ENCODE measurements at places on chromosomes 16 and 17. TPM values are rescaled to one million over a fixed set of nuclear protein-coding genes. Genes with fewer than 3 reads are reported as not detected.

- no peak for DNase-seq
Observed at GRCh38 chr17:67053438-67054000, 9.2 kb downstream of the CACNG1 start.

DNA sequence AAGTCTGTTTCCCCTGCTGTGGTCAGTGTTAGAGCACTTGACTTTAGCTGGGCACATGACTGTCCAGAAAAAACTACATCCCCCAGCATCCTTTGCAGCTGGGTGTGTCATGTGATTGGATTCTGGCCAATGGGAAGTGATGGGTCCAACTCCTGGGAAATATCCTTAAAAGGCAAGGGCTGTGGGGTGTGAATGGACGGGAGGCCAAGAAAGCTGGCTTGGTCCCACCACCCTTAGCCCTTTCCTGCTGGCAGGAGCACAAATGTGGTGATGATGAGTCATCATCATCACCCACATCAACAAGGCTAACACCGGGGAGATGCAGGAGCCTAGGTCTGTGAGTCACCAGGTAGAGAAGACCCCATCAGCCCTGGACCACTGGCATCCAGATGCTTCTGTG lies 341.7 kb downstream of the C16orf95 start:
- DNase-seq: no peak

- no peak for DNase-seq
Observed at GRCh38 chr16:22213801-22214200, 7.7 kb downstream of the EEF2K start.

GRCh38 chr17:41324180-41325075 lies 8.9 kb upstream of the KRTAP17-1 start:
- DNase-seq: no peak

GRCh38 chr17:27540318-27541101 lies 84.3 kb downstream of the KSR1 start:
- no peak for DNase-seq

DNA sequence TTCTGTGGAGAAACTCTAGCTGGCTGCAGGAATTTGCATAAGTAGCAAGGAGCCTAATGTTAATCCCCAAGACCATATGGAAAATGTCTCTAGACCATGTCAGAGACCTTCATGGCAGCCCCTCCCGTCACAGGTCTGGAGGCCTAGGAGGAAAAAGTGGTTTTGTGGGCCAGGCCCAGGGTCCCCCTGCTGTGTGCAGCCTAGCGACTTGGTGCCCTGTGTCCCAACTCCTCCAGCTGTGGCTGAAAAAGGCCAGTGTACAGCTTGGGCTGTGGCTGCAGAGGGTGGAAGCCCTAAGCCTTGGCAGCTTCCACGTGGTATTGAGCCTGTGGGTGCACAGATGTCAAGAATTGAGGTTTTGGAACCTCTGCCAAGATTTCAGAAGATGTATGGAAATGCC lies 306.9 kb upstream of the CA10 start:
- no peak for DNase-seq

DNA sequence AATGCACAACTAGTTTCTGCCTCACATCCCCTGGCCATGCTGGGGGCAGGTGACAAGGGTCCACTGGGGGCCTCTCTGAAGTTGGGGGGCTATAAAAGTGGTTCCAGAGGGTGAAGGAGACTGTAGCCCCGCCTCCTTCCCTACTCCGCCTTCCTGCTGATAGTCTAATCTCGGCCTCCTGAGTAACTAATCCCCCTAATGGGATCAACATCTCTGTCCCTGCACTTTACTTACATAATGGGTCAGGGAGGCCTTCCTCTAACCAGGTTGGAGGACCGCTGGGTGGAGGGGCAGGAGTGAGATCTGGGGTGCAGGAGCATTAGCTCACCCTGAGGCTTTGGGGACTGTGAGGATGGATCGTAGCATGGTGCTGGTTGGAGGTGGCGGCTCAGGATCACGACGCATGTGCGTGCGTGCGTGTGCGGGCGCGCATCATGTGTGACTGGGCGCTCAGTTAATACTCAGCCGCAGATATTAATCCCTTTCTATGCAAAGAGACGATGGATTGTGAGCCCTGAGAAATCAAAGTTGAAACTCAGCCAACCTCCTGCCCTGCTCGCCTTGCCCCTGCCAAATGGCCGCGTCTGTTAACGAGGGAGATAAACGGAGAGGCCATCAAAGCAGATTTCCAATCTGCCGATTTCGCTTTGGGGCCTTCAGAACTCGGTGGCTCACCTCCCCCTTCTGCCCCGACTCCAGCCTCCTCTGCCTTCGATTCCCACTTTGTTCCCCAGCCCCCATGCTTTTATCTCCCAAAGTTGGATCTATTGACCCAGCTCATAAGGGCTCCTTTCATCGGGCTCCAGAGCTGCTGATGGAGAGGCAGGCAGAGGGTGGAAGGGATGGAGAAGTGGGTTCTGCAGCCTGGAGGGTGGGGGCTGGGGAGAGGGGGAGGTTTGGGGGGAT lies 107.3 kb downstream of the SDK2 start:
- DNase-seq: no peak

GRCh38 chr17:59848778-59849177 lies 44.0 kb downstream of the TUBD1 start:
- no peak for DNase-seq

DNA sequence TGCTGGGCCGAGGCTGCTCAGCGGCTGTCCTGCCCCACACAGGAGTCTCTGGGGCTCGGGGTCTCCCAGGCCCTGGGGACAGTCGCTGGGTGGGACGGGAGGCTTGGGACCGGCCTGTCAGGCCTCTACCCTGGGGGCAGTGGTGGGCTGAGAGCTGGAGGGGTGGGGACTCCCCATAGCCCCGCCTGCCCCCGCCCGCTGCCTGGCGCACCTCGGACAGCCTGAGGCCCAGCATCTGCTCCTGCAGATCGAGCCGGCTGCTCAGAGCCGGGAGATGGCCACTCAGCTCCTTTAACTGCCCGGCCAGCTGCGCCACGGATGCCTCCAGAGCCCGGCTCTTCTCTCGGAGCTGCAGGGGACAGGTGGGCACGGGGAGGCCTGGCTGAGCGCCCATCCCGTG lies 6.7 kb downstream of the PERCC1 start:
- DNase-seq: no peak

- DNase-seq: no peak
Observed at GRCh38 chr17:11825572-11826209, 171.6 kb downstream of the ZNF18 start.

- DNase-seq: no peak
Observed at GRCh38 chr16:82935766-82936165, 309.0 kb downstream of the CDH13 start.

- DNase-seq: no peak
Observed at GRCh38 chr16:12559714-12560113, 244.0 kb downstream of the CPPED1 start.

DNA sequence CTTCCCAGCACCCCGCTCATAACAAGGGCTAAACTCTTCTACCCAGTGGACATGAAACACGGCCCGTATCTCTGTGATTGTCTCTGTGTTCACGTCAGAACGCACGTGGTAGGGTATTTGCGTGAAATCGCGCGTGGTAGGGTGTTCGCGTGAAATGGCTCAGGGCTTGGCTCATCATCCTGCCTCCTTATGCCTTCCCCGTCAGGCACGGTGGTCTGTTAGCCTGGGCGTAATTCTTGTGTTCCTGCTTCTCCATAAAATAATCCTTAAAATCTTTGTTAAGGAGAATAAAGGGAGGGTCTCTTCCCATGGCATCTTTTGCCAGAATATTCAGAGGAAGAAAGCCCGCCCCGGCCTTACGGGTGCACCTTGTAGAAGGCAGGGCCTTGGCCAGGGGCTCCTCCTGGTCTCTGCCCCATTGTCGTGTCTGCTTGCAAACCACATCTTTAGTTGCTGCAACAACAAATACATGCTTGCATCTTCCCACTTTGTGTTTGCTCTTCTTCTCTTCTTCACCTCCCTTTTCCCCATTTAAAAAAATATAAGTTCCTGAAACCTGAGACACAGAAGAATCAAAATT lies 116.7 kb upstream of the CHMP6 start:
- DNase-seq: no peak

DNA sequence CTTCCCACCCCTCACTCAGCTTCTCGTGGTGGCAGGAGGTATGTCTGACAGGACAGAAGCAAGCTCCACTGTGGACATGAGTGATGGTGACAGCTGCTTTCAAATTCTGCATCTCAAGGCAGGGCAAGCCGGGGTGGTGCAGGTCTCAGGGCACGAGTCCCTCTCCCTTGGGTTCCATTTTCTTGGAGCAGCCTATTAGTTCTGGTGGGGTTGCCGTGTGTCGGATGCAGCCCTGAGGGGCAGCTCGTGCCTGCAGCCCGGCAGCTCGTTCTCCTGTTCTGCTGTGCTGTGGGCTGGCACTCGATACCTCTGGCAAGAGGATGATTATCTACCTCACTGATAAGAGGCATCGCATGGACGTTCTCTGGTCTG lies 16.5 kb upstream of the CLEC18C start:
- DNase-seq: no peak

DNA sequence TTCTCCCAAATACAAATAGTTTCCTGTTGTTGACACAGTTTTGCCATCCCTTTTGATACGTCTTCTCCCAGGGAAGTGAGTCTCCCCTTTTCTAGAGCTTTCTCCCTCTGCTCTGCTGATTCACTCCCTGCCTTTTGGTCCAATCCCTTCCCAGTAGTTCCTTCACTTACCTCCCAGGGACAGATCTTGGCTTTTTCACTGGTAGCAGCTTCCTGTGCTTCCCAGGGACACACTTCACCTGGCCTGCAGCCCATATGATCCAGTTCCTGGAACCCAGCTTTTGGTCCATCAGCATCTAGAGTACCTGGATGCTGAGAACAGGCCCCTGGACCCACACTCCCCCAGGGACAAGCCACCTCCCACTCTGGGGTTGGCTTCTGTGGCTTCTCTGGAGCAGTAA lies 15.8 kb downstream of the GPR179 start:
- no peak for DNase-seq

DNA sequence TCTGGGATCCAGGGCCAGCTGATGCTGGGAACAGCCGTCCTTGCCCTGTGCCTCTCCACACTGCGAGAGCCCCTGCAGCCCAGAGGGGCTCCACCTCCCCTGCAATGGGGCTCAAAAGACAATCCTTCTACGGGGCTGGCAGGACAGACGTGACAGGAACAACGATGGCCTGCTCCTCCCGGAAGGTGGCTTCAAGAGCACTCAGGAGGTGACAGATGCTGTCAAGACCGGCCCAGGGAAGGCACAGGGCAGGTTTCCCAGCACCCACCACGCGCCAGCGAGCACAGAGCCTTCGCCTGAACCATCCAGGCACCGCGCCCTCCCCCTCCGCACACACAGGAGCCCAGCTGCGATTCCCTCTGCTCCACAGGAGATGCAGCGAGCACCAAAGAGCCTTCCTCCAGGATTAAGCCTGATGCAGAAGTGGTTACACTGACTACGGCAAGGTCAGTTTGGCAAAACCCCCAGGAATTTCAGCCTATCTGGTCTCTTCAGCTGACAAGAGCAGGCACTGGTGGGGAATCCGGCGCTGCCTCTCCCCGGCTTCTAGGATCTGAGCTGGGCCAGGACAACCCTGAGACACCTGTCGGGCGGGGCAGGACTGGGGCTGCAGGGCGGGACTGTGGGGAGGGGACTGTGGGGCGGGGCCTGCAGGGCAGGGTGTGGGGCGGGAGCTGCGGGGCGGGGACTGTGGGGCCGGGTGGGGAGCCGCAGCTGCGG lies 103.4 kb downstream of the ZNF778 start:
- DNase-seq: no peak

DNA sequence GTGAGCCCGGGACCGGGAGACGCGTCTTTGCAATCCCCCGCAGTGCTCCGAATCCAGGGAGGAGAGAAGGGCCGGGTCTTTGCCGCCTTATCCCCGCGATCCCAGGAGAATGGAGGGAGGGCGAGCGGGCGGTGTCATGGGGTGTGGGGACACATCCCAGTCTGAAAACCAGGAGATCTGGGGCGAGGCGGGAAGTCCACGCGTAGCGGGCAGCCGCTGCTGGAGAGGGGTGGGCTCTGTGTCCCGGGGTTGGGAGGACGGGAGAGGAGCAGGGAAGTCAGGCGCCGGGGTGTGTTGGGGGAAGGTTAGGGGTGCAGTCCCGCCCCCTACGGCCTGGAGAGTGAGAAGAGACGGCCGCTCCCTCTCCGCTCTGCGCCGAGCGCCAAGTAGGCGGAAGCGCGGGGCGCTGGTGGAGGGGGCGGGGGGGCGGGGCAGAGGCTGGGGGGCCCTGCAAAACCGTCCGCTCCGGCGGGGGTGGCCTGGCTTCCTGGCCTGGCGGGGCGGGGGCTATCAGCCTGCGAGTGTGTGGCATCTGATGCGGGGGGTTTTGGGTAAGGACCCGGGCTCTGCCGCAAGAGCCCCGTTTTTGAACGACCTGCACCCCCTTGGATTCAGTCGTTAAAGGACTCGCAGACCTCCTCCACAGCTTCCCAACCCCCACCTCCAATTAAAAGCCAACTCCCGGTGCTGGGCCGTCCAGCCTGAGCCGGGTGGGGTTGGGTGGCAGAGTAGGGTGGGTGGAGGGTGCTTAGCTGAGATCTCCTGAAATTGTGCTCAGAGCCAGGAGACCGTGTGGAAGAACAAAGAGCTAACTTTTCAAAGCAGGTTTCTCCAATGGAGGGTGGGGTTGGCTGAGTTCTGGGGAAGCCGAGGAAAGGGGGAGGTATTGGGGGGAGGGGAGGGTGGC lies 654 bp downstream of the LASP1 start:
- DNase-seq: no peak

GRCh38 chr16:81626181-81626674 lies 152.9 kb upstream of the PLCG2 start:
- DNase-seq: no peak

- no peak for DNase-seq
Observed at GRCh38 chr16:11717811-11718210, 24.8 kb downstream of the TXNDC11 start.

DNA sequence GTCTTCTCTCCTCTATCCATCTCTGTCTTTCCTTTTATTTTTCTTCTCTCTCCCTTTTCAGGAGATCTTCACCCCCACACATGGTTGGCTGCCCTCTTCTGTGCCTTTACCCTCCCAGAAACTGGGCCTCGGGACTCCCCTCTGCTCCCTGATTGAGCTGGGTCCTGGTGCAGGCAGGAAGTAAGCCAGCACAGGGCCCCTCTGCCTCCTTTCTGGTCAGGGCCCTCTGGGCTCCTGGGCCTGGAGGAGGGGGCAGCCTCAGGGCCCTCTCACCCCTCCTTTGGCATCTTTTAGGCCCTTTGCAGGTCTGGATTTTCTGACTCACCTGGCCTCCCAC lies 21.1 kb upstream of the TAC4 start:
- no peak for DNase-seq

GRCh38 chr16:86225905-86226371 lies 284.4 kb upstream of the FOXF1 start:
- DNase-seq: no peak

GRCh38 chr17:64537488-64537887 lies 30.7 kb downstream of the CEP95 start:
- no peak for DNase-seq

AARS1 gene
- polyA plus RNA-seq: 85.9 TPM

CACNG5 gene
- 3.7 TPM for polyA plus RNA-seq

TBC1D3I gene
- 0.24 TPM for polyA plus RNA-seq

ACOX1 gene
- polyA plus RNA-seq: 28.2 TPM

TBX4 gene
- polyA plus RNA-seq: 0.26 TPM

ABCA9 gene
- 5.7 TPM for polyA plus RNA-seq

ZFP3 gene
- polyA plus RNA-seq: 14.3 TPM

RARA gene
- 35.1 TPM for polyA plus RNA-seq

TRAP1 gene
- 103 TPM for polyA plus RNA-seq

NLRC5 gene
- 3.2 TPM for polyA plus RNA-seq

Measured in left renal cortex interstitium (tissue), 4 donors.